Globus pallidus (tissue), 1 donor: ENCODE measurements at places on chromosomes 16 and 17.

GRCh38 chr17:34755371-34755770 is 176.0 kb downstream of the TMEM132E start:
- no peak for DNase-seq

- DNase-seq = no peak
These were observed 28.0 kb downstream of the ADGRG5 start for GRCh38 chr16:57570301-57571070.

- DNase-seq = no peak
These were observed 528 bp downstream of the ITFG1 start for GRCh38 chr16:47460359-47460710.

- DNase-seq = no peak
These were observed 3.6 kb upstream of the SLC16A5 start for GRCh38 chr17:75084039-75084660.

- no peak for DNase-seq
These were observed 5.3 kb downstream of the ARHGAP17 start for GRCh38 chr16:25009822-25010221.

GRCh38 chr16:51153577-51154031 is 2.5 kb upstream of the SALL1 start:
- no peak for DNase-seq

GRCh38 chr17:2067048-2067561 is 12.2 kb downstream of the HIC1 start:
- DNase-seq = no peak

GRCh38 chr17:4960279-4960922 is 7.2 kb downstream of the SPAG7 start:
- no peak for DNase-seq

GRCh38 chr16:2388139-2388874 is 40.9 kb upstream of the CCNF start:
- no peak for DNase-seq

DNA sequence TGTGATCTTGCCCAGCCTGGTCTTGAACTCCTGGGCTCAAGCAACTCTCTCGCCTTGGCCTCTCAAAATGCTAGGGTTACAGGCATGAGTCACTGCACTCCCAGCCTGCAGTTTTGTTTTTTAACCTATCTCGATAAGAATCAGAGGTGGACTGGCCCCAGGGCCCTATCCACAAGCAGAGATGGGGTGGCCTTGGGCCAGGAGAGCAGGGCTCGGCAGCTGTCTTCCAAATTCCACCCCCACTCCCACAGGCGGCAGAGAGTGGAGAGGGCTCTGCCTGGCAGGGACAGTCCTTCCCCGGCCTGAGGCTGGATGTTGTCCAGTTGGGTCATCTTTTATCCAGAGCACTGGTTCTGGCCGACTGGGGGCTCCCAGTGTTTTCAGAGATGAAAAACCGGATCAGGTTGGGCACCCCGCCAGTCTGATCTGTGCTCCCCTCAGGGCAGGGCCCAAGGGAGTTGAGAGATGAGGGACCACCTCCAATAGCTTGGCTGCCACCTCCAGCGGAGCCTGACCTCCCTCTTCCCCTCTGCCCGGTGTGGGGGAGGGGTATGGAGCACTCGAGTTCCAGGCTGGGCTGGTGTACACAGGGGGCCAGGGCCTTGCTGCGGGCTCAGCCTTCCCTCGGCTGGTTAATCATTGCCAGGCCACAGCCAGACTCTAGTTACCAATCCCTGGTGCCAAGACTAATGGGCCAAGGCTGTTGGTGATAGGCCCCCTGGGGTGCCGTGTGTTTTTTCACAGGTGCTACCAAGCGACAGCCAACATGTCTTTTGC is 30.3 kb upstream of the MYO15B start:
- peak; percentile 92 for DNase-seq

- DNase-seq = peak; percentile 8
These were observed 684 bp upstream of the SPIRE2 start for GRCh38 chr16:89827383-89828198.

GRCh38 chr17:16301963-16302855 is 51.1 kb downstream of the CENPV start:
- no peak for DNase-seq

- DNase-seq = no peak
These were observed 72.1 kb upstream of the LYRM9 start for GRCh38 chr17:27965224-27965623.

- peak; percentile 64 for DNase-seq
These were observed at the start of gene PRRT2 for GRCh38 chr16:29811896-29812665. Gene PRRT2 (plus strand): TSS chr16:29812193. CDS start chr16:29813055, 862 bp downstream.

- no peak for DNase-seq
These were observed 80.9 kb upstream of the ZNF423 start for GRCh38 chr16:49936791-49937190.

- DNase-seq = peak; percentile 49
These were observed 51.7 kb downstream of the GAN start for GRCh38 chr16:81366316-81366932.

GRCh38 chr16:3470723-3471122 is 24.6 kb downstream of the C16orf90 start:
- no peak for DNase-seq

DNA sequence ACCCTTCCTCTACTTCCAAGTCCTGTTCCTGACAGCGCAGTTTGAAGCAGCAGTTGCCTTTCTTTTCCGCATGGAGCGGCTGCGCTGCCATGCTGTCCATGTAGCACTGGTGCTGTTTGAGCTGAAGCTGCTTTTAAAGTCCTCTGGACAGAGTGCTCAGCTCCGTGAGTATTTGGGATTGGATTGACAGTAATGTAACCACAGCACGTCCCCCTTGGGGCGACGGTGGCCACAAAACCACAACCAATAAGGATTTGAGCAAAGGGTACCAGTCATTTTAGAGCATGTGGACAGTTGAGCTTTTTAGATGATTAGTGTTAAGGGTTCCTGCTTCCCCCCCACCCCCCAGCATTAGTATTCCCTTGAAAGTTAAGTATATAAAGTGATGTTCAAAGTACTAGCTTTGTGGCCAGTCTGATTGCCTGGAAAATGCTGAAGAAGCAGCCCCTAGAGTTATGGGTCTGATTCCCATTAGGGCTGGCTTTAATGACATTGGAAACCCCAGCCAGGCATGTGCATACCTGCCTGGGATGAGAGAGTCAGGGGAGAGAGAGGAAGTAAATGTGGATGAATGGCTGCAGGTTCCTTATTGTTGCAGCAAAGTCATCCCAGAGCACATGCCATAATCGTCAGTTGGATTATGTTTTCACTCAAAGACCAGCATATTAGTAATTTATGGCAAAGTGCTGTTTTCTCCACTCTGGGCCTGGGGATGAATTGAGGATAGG is 31.6 kb upstream of the SLC12A3 start:
- no peak for DNase-seq

GRCh38 chr17:22463110-22463850 is 771.0 kb downstream of the KCNJ18 start:
- DNase-seq = no peak

DNA sequence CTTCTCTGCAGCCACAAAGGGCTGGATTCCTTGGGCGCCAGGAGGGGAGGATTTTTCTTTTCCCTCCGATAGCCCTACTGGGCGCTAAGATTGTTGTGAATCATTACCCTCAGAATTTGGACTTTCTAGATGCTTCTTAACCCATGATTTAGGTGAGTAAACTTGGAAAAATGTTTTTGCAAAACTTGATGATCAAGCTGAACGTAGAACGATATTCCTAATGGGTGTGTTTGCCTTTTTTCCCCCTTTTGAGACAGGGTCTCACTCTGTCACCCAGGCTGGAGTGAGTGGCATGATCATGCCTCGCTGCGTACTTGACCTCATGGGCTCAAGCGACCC is 43.8 kb downstream of the PGS1 start:
- no peak for DNase-seq

- DNase-seq = no peak
These were observed 337.0 kb downstream of the HAPSTR1 start for GRCh38 chr16:9428355-9429005.

GRCh38 chr16:19008245-19009169 is 24.8 kb downstream of the TMC7 start:
- no peak for DNase-seq
